CD4-positive, alpha-beta T cell treated with Interleukin-4 for 4 hours (primary cell): ENCODE measurements at places on chromosomes 11 and 22.
A peak's percentile ranks its signal among the peaks of the same experiment; 100 is the strongest.

DNA sequence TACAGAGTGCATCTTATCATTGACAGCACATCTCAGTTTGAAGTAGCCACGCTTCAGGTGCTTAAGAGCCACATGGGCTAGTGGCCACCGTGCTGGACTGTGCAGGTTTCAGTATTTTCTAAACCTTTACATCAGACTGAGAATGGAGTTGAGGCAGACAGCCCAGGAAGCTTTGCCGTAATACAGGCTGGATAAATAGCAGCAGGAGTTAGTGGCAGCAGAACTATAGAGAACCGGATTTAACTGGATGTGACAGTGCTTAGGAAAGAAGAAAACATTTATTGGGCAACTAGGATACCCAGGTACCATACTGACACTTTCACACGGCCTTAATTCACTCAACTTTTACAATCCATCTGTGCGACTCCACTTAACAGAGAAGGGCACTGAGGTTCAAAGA, 145.5 kb downstream of the LARGE1 start:
- no peak for DNase-seq

DNA sequence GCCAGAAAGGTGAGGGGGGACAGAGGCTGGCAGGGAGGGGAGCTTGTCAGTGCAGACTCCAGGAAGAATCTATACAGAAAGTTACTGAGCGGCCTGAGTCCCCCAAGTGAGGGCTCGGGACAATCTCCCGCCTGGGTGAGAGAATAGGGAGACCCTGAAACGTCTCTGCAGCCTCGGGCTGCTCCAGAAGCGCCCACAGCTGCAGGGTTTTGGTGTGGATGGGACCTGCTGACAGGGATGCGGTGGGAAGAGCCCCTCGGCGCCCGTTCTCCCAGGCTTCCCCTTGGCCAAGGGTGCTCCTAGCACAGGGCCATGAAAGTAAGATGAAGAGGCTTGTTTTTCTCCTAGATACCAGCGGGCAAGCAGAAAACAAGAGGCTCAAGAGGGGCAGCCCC, 743 bp upstream of the RCE1 start:
- no peak for DNase-seq

GRCh38 chr11:65468874-65469333, 29.9 kb upstream of the MALAT1 start:
- peak; percentile 67 for DNase-seq

GRCh38 chr11:85810871-85811611, at the start of gene SYTL2:
TSS of gene SYTL2 (minus strand) at chr11:85811141. CDS start at chr11:85757725, 53,416 bp downstream.
- peak; percentile 70 for DNase-seq

GRCh38 chr11:133907841-133908241, 48.9 kb downstream of the IGSF9B start:
- no peak for DNase-seq

DNA sequence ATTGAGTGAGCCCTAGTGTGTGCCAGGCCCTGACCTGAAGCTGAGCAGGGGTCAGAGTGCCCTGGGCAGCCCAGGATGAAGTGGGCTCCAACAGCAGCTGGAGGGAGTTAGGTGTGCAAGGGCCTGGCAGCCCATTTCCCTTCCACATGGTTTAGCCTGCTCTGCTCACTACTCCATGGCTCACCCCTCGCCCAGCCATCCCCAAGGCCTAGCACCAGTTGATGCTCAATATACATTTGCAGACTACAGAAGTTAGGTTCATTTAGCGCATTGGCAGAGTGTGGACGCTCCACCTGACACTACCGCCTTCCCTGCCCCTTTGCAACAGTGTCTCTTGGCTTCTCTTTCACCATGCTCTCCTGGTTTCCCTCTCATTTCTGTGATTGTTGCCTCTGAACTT, 3.8 kb downstream of the ATG16L2 start:
- no peak for DNase-seq

DNA sequence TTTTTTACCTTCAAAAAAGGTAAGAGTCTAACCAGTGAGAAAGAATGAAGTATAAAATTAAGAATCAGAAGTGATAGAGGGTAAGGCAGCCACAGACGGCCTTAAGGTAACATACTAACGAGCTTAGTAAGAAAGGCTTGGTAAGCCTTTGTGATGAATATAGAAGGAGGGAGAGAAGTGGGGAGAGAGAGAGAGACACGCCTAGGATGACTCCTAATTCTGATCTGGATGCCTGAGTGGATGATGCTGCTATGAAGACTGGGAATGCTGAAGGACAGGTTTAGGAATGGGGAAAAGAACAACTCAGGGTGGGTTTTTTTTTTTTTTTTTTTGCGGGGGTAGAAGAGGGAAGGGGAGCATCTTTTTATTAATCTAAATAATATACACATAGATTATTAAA, 4.8 kb downstream of the FBXO3 start:
- DNase-seq, result no peak

- DNase-seq, result no peak
These were observed 4.8 kb downstream of the KIAA0930 start for GRCh38 chr22:45235851-45236342.

- DNase-seq, result no peak
These were observed 58.8 kb downstream of the CHRDL2 start for GRCh38 chr11:74672332-74672955.
